Thoracic aorta endothelial cell (primary cell): ENCODE measurements at places on chromosomes 6 and 20. TPM values are rescaled to one million over a fixed set of nuclear protein-coding genes. Genes with fewer than 3 reads are reported as not detected.

The FAM209A gene
- total RNA-seq = not detected in 2 replicates

The CLVS2 gene
- not detected in 2 replicates for total RNA-seq

The SPATA25 gene
- 0.79 and 1.2 TPM in 2 replicates for total RNA-seq

The POPDC3 gene
- 0.14 and 2.1 TPM in 2 replicates for total RNA-seq

The PHF20 gene
- 40.3 and 42.3 TPM in 2 replicates for total RNA-seq

The PBOV1 gene
- not detected in 2 replicates for total RNA-seq

The CDK19 gene
- total RNA-seq = 8.4 and 13.3 TPM in 2 replicates

The SIRPB1 gene
- total RNA-seq = 0.14 and 0.80 TPM in 2 replicates

The ZSCAN23 gene
- total RNA-seq = 0.65 and 1.5 TPM in 2 replicates

The PACSIN1 gene
- total RNA-seq = not detected in 2 replicates

The TENT5A gene
- 15.2 and 15.8 TPM in 2 replicates for total RNA-seq

The IFNGR1 gene
- total RNA-seq = 50.0 and 67.1 TPM in 2 replicates

The HLA-DMB gene
- total RNA-seq = 0.27 and 0.50 TPM in 2 replicates

The CLIC5 gene
- under 0.01 and 0.07 TPM in 2 replicates for total RNA-seq

The DSN1 gene
- 27.9 and 38.0 TPM in 2 replicates for total RNA-seq

The TSPO2 gene
- total RNA-seq = not detected in 2 replicates

The DBNDD2 gene
- total RNA-seq = 14.1 and 22.8 TPM in 2 replicates

The TREM1 gene
- total RNA-seq = not detected in 2 replicates

The ETV7 gene
- 0.13 and 0.14 TPM in 2 replicates for total RNA-seq

The CPXM1 gene
- 0.13 and 0.14 TPM in 2 replicates for total RNA-seq
